Mucosa of gallbladder (tissue), 1 donor: ENCODE measurements at places on chromosomes 2 and 18. TPM values are rescaled to one million over a fixed set of nuclear protein-coding genes. Genes with fewer than 3 reads are reported as not detected.

GRCh38 chr2:200613692-200614091, 27.9 kb downstream of the AOX1 start:
- DNase-seq = no peak

- no peak for DNase-seq
Measured at GRCh38 chr2:233531955-233532354, 34.6 kb downstream of the USP40 start.

DNA sequence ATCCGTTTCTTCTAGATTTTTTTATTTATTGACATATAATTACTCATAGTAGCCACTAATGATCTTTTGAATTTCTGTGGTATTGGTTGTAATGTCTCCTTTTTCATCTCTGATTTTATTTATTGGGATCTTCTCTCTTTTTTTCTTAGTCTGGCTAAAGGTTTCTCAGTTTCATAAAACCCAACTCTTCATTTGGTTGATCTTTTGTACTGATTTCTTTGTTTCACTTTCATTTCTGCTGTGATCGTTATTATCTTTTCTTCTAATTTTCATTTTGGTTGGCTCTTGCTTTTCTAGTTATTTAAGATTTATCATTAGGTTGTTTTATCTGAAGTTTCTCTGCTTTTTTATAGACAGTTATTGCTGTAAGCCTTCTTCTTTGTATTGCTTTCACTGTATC, 463.6 kb upstream of the CRIM1 start:
- no peak for DNase-seq

DNA sequence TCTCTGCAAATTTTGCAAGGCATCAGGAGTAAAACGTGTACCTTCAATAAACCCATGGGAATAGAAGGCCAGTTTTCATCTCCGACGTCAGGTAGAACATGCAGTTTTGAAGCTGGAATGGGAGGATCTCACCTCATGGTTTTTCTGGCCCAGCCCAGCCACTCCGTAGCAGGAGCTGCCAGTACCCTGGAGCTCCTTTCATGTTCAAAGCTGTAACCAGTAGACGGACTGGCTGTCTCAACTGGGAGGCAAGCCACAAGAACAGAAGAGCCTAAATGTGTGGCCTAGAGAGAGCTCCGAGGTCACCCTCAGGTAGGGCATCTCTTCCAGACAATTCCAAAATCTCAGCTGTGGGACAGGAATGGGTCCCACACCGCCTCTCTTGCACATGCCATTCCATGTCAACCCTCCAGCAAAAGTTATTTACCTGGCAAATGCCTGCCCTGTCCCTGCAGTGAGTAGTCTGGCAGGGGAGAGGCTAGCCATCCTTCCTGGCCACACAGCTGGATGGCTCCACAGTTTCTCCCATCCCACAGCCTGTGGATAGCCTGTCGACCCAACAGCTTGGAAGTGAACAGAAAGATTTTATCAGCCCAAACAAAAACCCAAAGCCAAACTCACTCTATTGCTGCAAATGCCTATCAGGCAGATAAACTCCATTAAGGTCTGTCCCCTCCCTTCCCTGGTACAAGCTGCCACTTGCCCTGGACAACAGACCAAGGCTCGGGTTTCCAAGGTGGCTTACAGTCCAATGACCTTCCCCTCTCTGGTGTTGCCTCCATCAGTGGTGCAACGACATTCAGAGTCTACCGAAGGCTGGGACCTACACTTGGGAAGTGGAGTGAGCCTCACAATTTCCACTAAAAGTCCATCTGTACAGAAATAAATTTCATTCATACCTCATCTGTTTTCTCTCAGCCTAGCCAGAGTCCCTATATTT, 27.8 kb downstream of the CRACDL start:
- DNase-seq = no peak

DNA sequence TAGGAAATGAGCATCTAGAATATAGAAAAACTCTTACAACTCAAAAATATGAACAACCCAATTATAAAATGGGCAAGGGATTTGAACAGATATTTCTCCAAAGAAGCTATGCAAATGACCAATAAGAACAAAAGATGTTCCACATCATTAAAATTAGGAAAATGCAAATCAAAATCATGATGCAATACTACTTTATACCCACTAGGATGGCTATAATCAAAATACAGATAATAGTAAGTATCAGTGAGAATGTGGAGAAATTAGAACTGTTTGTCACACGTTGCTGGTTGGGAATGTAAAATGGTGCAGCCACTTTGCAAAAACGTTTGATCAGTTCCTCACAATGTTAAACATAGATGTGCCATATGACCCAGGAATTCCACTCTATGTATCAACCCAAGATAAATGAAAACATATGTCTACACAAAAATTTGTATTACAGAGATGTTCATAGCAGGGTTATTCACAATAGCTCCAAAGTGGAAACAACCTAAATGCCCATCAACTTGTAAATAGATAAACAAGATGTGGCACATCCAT, 558.4 kb downstream of the SLC4A3 start:
- no peak for DNase-seq

GRCh38 chr18:51580580-51580979, 383.1 kb upstream of the MEX3C start:
- DNase-seq = no peak

DNA sequence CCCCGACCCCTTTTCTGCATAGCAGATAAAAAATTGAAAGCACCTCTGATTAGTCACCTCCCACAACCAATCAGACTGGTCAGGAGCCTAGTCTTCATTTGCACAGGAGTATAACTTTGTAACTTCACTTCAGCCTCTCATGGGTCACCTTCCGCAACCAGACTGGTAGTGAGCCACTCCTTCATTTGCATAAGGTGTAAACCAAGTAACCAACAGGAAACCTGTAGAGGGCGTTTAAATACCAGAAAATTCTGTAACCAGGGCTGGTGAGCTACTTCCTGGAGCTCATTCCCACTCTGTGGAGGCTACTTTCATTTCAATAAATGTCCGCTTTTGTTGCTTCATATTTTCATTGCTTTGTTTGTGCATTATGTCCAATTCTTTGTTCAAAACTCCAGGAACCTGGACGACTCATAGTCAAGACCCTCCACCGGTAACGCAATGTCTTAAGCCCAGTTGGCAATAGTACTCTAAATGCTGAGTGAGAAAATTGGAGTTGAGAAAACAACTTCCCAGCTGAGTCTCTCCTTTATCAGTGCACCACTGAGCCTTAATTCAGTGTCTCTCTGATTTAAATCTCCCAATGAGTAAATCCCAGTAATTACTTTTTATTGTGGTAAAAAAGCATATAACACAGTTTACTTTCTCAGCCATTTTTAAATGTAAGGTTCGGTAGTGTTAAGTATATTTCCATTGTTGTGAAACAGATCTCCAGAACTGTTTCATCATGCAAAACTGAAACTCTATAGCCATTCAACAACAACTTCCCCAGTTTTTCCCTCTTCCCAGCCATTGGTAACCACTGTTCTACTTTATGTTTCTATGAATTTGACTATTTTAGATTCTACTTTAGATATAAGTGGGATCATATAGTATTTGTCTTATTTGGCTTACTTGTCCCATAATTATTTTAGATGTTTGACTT, 392.7 kb upstream of the SLC8A1 start:
- DNase-seq = peak; percentile 10

- no peak for DNase-seq
Measured at GRCh38 chr2:187294043-187294442, 154.0 kb downstream of the CALCRL start.

DNA sequence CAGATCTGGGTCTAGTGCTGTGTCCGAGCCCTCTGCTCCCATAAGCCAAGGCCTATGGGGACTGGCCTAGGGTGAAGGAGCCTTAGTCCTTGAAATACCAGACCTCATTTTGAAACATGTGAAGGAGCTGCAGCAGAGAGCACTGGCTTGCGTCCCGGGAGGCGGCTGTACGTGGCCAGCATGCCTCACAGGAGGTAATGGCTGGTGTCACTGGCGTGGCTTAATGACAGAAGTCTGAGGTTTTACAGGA, 72.7 kb upstream of the OTOS start:
- DNase-seq = no peak

- DNase-seq = no peak
Measured at GRCh38 chr2:104416339-104417000, 437.4 kb upstream of the POU3F3 start.

DNA sequence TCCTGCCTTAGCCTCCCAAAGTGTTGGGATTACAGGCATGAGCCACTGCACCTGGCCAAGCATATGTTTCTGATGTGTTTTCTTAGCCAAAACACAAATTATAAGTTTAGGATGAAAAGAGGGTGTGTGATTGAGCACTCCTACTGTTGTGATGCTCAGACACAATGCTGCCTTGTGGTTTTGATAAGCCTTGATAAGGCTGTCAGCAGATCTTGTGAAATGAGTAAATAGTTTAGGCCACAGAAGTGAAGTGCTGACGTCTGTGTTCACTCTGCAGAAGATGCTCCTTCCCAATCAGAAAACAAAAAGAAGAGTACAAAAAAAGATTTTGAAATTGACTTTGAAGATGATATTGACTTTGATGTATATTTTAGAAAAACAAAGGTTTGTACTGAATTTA, 24.3 kb downstream of the NCAPH start:
- no peak for DNase-seq

GRCh38 chr2:46557788-46558187, 78.4 kb downstream of the TMEM247 start:
- no peak for DNase-seq

- DNase-seq = no peak
Measured at GRCh38 chr18:29123706-29124530, 947.0 kb upstream of the CDH2 start.

- DNase-seq = no peak
Measured at GRCh38 chr2:238777369-238778067, 70.4 kb upstream of the TWIST2 start.

DNA sequence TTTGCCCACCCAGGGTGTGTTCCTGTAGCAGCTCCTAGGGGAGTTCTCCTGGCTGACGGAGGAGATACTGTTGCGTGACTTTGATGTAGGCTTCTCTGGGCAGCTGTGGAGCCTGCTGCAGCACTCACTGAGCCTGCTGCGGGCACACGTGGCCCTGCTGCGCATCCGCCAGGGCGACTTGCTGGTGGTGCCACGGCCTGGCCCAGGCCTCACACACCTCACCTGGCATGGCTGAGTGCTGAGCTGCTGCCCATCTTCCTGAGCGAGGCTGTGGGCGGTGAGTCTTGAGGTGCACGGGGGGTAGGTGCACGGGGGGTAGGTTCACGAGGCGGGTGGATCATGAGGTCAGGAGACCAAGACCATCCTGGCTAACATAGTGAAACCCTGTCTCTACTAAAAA, 191.7 kb downstream of the ANKRD36C start:
- no peak for DNase-seq

GRCh38 chr2:25955036-25955435, 27.3 kb downstream of the KIF3C start:
- DNase-seq = no peak

GRCh38 chr2:240933966-240934700, 28.0 kb downstream of the CROCC2 start:
- no peak for DNase-seq

- DNase-seq = no peak
Measured at GRCh38 chr2:114457956-114458355, 15.5 kb downstream of the DPP10 start.

- DNase-seq = no peak
Measured at GRCh38 chr2:194004590-194005206, 1652.3 kb upstream of the SLC39A10 start.

- no peak for DNase-seq
Measured at GRCh38 chr2:231399853-231400680, 4.6 kb downstream of the B3GNT7 start.

DNA sequence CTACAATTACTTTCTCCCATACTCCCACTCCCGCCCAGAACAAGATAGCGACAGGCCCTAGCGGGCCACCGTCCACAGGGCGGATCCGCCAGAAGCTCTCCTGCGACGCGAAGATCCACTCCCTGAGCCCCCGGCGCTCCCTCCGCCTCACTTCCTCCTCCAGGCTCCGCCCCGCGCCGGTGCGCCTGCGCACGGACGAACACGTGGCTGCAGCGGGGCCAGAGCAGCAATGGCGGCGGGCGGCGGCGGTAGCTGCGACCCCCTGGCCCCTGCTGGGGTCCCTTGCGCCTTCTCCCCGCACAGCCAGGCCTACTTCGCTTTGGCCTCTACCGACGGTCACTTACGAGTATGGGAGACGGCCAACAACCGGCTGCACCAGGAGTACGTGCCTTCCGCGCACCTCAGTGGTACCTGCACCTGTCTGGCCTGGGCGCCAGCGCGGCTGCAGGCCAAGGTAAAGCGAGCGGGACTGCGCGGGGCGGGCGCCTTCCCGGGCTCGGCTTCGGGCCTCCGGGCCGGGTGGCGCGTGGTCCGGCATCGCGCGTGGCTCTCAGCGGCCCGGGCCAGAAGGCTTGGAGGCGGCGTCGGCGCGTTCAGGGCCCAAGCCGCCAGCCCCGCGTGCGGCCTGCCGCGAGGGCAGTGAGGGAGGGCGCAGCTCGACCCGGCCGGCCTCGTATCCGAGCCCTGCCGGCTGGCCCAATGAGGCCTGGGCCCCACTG, at the start of gene WDR43:
Gene WDR43 (plus strand): TSS at position 198 of the 719 bp plus-strand sequence. CDS start 32 bp downstream, at position 230.
- peak; percentile 98 for DNase-seq

- DNase-seq = no peak
Measured at GRCh38 chr2:86107031-86107430, 996 bp downstream of the PTCD3 start.

DNA sequence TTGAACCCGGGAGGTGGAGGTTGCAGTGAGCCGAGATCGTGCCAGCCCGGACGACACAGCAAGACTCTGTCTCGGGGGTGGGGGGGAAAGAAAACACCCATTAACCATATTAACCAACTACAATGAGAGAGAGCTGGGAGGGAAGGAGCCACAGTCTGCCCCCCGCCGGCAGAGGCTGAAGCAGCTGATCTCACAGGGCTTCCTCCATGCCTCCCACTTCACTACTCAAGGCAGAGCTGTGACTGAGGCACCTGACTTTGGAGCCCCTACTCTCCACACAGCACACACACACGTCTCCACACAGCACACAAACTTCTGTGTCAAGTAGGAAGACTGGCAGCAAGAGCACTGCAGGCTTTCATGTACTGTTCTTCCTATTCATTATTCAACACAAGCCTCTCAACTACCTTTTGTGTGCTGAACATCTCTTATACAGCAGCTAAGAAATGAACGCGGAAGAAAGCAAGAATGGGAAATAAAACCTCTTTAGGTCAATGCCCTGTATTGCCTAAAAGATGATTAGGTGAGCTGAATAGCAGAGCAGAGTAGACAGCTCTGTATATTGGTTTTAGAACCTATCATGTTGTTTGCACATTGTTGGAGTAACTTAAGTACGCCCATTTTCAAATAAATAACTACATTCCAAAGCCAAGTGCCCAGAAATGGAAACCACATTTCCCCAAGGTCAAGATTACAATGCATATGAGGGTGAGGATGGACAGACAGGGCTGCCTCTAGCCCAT, 26.2 kb downstream of the PDIA6 start:
- DNase-seq = no peak

Gene UGGT1
- total RNA-seq = 52.6 TPM

Gene DSG4
- total RNA-seq = not detected

Gene LAMA1
- 0.49 TPM for total RNA-seq

Gene ERBB4
- total RNA-seq = 0.43 TPM

Gene C2orf66
- total RNA-seq = not detected

Gene GPR45
- not detected for total RNA-seq

Gene MC4R
- not detected for total RNA-seq

Gene SULT1C4
- total RNA-seq = 117 TPM
